ENCODE measurements at places on chromosomes 7 and 10.

DNA sequence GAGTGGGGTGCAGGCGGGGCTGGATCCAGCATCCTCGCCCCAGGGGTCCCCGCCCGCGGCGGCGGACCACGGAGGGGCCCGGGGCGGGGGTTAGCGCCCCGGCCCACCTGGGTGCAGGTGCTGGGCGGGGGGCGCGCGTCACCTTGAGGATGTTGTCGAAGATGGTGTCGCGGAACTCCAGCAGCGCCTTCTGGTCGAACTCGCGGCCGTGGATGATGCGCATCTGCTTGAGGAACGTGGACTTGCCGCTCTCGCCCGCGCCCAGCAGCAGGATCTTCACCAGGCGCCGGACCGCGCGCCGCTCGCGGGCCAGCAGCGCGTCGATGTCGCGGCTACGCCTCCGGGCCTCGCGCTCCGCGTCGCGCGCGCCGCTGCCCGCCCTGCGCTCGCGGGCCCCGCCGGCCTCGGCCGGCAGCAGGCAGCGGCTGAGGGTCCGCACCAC, 376 bp downstream of the GNA12 start:
- peak; percentile 50 for DNase-seq

- no peak for DNase-seq
These were observed 254.1 kb upstream of the PFKP start for GRCh38 chr10:2813286-2813685.

GRCh38 chr10:23060918-23061317, 34.5 kb upstream of the MSRB2 start:
- no peak for DNase-seq

GRCh38 chr7:156684661-156685060, 44.1 kb downstream of the RNF32 start:
- no peak for DNase-seq

GRCh38 chr10:129658376-129659072, 191.5 kb downstream of the MGMT start:
- peak; percentile 51 for DNase-seq

- DNase-seq, result no peak
These were observed 16.2 kb upstream of the AGK start for GRCh38 chr7:141534757-141535737.

DNA sequence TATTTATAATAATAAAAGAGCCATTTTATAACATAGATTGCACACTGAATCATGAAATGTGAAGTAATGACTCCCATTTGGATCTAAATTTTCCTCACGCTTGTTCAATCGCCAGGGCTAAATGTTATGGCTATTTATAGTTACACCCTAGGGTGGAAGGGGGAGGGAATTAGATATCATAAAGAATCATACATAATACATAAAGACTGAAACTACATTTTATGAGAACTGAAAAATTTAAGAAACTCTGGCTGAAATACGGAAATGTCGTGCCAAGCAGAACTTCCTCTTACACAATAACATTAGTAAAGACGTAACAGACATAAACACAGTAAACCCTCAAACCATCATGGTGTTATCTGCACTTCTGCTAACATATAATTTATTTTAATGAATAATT, 327.5 kb upstream of the PHF14 start:
- DNase-seq, result no peak

GRCh38 chr7:78020136-78020873, 221.7 kb downstream of the PHTF2 start:
- DNase-seq, result peak; percentile 60

- DNase-seq, result no peak
These were observed 144.3 kb downstream of the FZD1 start for GRCh38 chr7:91408388-91409154.

- DNase-seq, result no peak
These were observed 90.3 kb downstream of the FRMPD2 start for GRCh38 chr10:48184224-48184623.

GRCh38 chr10:16606421-16606820, 84.7 kb upstream of the C1QL3 start:
- no peak for DNase-seq

- DNase-seq, result no peak
These were observed 308.2 kb downstream of the AUTS2 start for GRCh38 chr7:69906283-69906995.

GRCh38 chr7:98423043-98423442, 22.2 kb upstream of the BAIAP2L1 start:
- DNase-seq, result peak; percentile 64

- no peak for DNase-seq
These were observed 40.7 kb downstream of the ARL4A start for GRCh38 chr7:12728192-12728538.

DNA sequence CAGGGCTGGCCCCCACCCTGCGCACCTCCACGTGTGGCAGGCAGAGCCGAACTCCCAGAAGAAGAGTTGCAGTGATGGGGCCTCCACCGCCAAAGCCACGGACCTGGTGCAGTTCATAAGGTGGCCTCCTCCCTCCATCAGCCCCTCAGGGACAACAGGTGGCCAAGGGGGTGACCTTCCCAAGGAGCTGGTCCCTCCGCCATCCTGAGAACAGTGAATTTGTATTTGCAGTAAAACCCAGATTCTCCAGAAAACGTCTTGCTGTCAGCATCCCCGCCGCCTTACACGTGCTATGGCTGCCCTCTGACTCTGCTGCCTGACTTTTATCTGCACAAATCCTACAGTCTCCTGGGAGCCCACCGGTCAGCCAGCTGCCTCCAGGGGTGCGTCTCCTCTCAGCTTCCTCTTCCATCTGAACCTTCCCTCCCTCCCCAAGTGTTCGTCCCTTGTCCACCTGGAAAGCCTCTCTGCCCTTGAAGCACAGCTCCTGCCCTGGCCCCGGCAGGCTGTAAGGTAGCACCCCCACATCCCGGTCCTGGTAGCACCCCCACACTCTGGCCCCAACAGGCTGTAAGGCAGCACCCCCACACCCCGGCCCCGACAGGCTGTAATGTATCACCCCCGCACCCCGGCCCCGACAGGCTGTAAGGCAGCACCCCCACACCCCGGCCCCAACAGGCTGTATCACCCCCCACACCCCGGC, 311.8 kb downstream of the PTPRN2 start:
- no peak for DNase-seq

DNA sequence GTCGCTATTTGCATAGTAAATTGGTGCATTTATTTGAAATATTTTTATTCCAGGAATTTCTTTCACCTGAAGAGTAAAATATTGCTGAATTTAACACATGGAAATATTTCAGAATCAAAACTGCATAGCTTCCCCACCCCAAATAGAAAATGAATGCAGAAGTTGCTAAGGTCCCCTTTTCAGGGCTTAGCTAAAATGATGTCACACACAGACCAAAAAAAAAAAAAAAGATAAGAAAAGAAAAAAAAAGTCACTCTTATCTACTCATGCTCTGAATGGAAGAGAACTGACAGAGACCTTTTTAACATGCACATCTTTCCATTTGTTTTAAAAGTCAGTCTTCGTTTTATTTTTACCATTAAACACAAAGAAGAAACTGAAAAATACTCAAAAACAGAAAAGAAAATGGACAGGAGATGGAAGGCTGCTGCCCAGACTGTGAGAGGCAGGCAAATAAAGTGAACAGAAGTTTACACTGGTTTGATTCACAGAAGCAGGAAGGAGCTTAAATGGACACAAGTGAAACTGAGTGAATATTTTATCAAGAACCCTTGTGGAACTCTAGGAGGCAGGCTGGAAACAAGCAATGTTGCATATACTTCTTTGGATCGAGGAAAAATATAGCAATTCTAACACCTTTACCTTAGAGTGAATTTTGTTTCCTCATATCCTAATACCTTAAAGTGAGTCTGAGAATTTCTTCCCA, 32.0 kb downstream of the PSMC2 start:
- no peak for DNase-seq

- DNase-seq, result no peak
These were observed 28.5 kb downstream of the CHCHD3 start for GRCh38 chr7:133053321-133053891.

DNA sequence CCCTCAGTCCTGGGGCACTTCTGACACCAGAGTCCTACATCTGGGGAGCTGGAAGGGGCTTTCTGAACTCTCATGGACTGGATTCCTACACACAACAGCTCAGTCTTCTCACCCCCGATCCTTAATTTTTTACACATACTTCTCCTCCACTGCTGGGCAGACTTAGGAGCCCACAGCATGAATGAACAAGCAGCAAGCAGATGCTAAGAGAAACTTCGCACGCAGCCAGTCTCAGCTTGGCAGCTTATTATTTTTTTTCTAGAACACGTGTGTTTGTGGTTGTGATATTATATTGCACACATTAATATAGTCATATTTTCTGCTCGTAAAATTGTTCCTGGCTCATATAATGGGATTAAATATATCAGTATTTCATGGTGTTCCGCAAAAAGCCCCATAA, 50.9 kb upstream of the LOXL4 start:
- DNase-seq, result no peak

- no peak for DNase-seq
These were observed 867.1 kb downstream of the GATA3 start for GRCh38 chr10:8921568-8921967.

DNA sequence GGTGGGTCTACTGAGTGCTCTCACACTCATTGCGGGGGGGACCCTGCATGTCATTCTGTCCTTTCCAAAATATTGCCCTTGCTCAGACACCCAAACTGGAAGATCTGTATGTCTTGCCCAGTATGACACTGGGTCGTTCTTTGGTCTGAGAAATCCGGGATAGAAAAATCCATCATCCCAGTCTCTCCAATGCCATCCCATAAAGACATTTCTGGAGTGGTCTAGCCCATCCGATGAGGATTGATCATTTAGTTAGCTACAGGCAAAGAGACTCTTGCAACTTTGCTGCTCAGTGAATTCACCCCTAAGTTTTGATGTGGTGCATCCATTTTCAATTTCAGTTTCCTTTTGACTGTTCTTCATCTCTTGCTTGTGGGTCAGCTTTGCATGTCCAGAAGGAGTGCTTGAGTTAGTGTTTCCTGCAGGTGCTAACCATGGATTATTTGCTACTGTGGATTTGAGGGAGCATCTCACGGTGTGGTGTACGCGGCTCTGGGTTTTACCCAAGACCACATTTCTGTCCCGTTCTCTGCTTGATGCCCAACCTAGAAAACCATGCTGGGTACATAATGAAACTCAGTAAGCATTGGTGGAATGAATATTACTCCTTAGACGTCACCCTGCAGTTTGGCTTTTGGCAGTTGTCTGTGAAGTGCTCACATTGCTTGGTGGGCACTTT, 247.0 kb upstream of the MKI67 start:
- no peak for DNase-seq

DNA sequence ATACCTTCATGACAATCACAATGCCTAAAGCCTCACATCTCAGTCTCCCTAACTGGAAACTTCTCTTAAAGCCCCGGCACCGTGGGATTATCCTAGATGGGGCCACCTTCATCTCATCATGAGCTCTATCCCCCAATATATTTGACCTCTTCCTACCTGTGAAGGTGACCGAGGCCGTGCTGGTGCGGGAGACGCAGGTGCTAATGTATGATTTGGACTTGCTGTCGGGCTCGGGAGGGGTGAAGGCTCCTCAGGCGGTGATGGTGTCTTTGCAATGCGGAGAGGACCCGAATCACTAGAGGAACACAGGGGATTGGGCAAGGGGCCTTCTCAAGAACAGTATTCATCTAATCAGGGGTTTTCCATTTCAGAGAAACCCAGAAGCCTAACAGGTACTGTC, 168.4 kb downstream of the AMPH start:
- DNase-seq, result no peak

DNA sequence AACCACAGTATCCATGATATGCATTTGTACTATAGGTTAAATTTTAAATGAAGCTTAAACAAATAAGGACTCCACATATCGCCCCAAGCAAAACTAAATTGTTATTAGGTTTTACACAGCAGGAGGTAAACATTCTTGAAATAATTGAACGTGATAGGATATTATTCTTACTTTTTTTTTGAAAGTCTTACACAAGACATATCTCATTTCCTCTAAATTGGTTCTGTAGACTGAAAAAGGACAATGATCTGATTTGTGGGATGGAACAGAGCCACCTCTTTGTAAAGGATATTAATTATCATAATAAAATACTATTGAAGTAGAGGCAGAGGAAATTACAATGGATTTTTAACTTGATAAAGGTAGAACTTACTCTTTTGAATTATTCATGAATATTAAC, 155.1 kb upstream of the SEMA3D start:
- no peak for DNase-seq

DNA sequence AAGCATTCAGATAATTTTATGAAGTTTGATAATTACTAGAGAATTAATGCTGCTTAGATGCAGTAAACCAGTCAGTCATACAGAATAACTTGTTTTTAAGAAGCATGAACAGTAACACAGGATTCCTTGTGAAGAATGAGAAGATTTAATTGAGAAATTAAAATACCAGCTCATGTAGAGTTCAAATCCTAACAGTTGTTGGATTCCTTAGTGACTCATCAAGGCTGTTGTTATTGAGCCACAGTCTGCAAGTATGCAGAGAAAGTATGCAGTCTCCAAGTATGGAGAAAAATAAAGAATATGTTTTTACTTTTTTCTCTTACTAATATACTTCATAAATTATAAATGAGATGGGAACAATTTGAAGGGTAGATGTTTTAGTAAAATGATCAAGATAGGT, 30.2 kb upstream of the CYP26C1 start:
- DNase-seq, result no peak

DNA sequence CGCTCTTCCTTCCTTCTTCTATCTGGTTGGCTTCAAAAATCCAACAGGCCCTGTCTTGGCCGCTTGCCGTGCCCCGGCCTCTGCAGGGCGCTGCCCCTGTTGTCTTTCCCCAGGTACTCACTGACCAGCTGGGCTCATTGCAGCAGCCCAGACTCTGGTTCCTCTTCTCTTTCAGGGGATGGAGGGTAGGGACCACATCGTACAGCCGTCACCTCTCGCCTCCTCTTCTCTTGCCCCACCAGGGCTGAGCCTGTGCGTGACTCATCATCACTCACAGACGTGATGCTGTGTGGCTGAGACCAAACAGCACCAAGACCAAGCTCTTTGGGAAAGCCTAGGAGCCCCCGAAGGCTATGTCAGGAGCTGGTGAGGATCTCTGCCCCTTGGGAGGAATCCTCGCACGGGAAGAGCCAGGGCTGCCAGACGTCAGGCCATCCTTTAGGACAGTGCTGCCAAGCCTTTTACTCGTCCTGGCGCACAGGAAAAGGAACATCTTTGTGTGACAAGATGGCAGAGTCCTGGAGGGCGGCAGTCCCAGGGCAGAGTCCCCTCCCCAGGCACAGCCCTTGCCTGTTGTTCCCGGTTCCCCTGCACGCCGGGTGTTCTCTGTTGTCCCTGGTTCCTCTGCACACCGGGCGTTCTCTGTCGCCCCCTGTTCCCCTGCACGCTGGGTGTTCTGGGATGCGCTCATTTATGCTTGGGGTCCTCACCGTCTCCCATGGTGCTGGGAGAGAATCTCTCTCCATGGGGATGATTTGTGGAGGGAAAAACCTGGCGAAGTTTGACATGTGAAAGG, 188.5 kb upstream of the SHH start:
- DNase-seq, result no peak

DNA sequence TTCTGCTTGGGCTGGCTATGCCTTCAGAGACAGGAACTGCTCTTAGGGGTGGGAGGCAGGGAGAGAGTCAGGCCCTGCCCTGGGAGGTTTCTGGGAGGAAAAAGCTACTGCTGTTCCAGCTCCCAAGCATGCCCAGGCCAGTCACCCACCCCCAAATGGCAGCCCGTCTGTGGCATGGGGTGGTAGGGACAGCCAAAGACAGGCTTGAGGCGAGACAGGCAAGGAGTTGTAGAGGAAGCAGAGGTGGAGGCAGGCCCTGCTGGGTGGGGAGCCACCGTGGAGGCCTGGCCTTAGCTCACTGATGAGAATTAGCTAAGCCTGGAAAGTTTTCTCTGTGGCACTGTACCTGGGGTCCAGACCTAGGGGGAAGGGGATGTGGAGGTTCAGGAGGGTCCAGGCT, 6.6 kb upstream of the SAMD8 start:
- DNase-seq, result no peak

- DNase-seq, result no peak
These were observed 25.1 kb downstream of the VSTM4 start for GRCh38 chr10:49090189-49090575.
